ENCODE measurements at places on chromosomes 1 and 21. TPM values are rescaled to one million over a fixed set of nuclear protein-coding genes. Genes with fewer than 3 reads are reported as not detected.

The PCP4L1 gene
- total RNA-seq: 0.26 TPM

The DISP1 gene
- total RNA-seq: 0.90 TPM

The PLPPR4 gene
- total RNA-seq: not detected

The SLC45A1 gene
- total RNA-seq: 0.26 TPM

The ZSWIM5 gene
- total RNA-seq: under 0.01 TPM

The MTARC2 gene
- total RNA-seq: 1.7 TPM

The SMPDL3B gene
- total RNA-seq: 2.7 TPM

The LENEP gene
- total RNA-seq: not detected

The HSD3B2 gene
- not detected for total RNA-seq

The IRF6 gene
- 226 TPM for total RNA-seq

The FMO1 gene
- total RNA-seq: not detected

The TSPAN2 gene
- total RNA-seq: 0.13 TPM

The S100A7 gene
- 0.38 TPM for total RNA-seq

The SLAMF9 gene
- 16.6 TPM for total RNA-seq

The UBL4B gene
- not detected for total RNA-seq

The HLCS gene
- total RNA-seq: 32.1 TPM

The IFI44L gene
- total RNA-seq: 0.13 TPM

The MYBPH gene
- total RNA-seq: not detected

The FAM20B gene
- total RNA-seq: 39.5 TPM

The BEST4 gene
- total RNA-seq: 0.13 TPM

The CFHR3 gene
- not detected for total RNA-seq

The RNF186 gene
- total RNA-seq: not detected

The HCRTR1 gene
- total RNA-seq: not detected

The RHD gene
- total RNA-seq: not detected

The CNN3 gene
- total RNA-seq: 55.4 TPM

The BRINP3 gene
- total RNA-seq: not detected

The SH3GLB1 gene
- 31.2 TPM for total RNA-seq

The CDC20 gene
- 3.1 TPM for total RNA-seq

The S100A5 gene
- not detected for total RNA-seq

The WNT4 gene
- total RNA-seq: 1.1 TPM

The HPDL gene
- total RNA-seq: 0.53 TPM

The LIPI gene
- total RNA-seq: not detected

The TPRG1L gene
- 33.4 TPM for total RNA-seq

The OR2AK2 gene
- total RNA-seq: not detected

The METTL13 gene
- 30.8 TPM for total RNA-seq

The WNT9A gene
- 7.3 TPM for total RNA-seq

The CRYAA gene
- total RNA-seq: not detected

The SLC25A34 gene
- under 0.01 TPM for total RNA-seq

The CCDC27 gene
- not detected for total RNA-seq

The FMO4 gene
- total RNA-seq: 0.79 TPM

The KRTAP19-2 gene
- total RNA-seq: not detected

The PBX1 gene
- 2.9 TPM for total RNA-seq

The NGF gene
- total RNA-seq: 1.1 TPM

The CYP4B1 gene
- total RNA-seq: not detected

The RIT1 gene
- total RNA-seq: 49.8 TPM

The KIF2C gene
- 0.79 TPM for total RNA-seq

The KLF17 gene
- not detected for total RNA-seq

The WDR64 gene
- total RNA-seq: not detected

The ERG gene
- total RNA-seq: not detected

The TACSTD2 gene
- total RNA-seq: 246 TPM
